Suprapubic skin (tissue), 4 donors: ENCODE measurements at places on chromosomes 5 and 9. TPM values are rescaled to one million over a fixed set of nuclear protein-coding genes. Genes with fewer than 3 reads are reported as not detected.

Gene HMMR
- 3.7 TPM for total RNA-seq

DNA sequence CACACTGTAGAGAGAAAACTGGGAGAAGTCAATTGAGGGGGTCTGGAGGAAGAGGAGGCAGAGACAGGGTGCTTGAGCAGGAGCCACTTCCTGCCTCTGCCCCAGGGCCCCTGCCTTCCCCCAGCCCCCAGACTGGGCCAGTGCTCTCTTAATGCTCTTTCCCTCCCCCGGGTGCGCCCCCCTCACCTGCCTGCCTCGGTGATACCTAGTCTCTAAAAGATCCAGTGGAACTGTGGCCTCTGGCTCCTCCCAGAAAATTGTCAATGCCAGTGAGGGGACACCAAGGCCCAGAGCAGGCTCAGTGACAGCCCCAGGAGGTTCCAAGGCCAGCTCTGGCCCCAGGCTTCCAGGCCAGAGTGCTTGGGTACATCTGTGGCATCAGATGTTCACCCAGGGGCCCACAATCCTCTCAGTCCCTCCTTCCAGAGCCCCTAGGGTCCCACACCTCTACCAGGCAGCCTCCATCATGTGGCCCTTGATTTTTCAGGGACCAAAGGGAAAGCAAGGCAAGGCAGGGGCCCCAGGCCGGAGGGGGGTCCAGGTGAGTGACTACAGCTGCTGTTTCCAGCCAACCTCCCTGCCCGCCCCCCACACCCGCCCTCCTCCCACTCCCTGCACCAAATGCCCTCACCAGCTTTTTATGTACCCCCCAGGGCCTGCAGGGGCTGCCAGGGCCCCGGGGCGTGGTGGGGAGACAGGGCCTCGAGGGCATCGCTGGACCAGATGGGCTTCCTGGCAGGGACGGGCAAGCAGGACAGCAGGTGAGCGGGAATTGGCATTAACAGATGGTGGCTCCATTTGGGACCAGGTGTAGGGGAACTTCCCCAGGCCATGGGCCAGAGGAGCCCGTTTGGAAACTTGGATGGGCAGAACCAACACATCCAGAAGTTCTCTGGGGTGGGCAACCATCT, 33.1 kb upstream of the ORM1 start:
- DNase-seq = peak; percentile 66
- peaks cover 11% of the 10 kb centered on the region for H3K36me3 ChIP-seq
- no peak overlapping the region for H3K4me3 ChIP-seq
- H3K4me1 ChIP-seq = peaks cover 23% of the 10 kb centered on the region
- no peak overlapping the region for H3K27ac ChIP-seq

DNA sequence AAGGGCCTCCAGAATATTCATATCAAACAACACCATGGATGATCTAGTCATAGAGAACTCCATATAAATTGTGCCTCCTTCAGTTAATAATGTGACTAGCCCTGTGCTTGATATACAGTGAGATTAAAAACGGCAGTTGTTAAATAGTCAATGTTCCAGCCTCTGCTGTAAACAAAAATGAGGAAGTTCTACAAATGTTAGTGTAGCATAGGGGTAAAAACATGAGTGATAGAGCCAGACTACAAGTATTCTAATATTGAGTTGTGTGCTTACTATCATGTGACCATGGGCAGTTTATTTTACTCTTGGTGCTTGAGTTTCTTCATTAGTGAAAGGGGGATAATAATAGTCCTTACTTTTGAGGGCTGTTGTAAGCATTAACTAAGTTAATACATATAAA, 43.3 kb upstream of the SLCO6A1 start:
- no peaks in the 10 kb centered on the region for H3K27me3 ChIP-seq
- H3K4me3 ChIP-seq = no peak overlapping the region
- DNase-seq = no peak
- no peaks in the 10 kb centered on the region for H3K4me1 ChIP-seq
- H3K36me3 ChIP-seq = no peaks in the 10 kb centered on the region

DNA sequence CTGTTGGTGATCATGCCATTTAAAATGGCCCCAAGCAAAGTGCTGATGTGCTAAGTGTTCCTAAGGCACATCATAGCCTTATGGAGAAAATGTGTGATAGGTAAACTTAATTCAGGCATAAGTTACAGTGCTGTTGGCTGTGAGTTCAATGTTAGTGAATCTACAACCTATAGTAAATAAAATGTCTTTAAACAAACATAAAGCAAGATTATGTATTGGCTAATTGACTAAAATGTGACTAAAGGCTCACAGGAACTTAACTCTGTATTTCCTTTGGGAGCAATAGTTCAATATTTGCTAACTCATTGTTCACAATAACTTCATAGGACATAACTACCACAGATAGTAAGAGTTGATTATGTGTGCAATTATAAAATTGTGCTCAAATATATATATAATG, 49.4 kb upstream of the LRRC19 start:
- H3K27ac ChIP-seq = no peak overlapping the region
- H3K4me1 ChIP-seq = peaks cover 3% of the 10 kb centered on the region
- H3K4me3 ChIP-seq = no peak overlapping the region
- DNase-seq = no peak

- H3K4me1 ChIP-seq = peaks cover 18% of the 10 kb centered on the region
- H3K36me3 ChIP-seq = no peaks in the 10 kb centered on the region
- no peaks in the 10 kb centered on the region for H3K27me3 ChIP-seq
- peak; percentile 38 for DNase-seq
- no peak overlapping the region for H3K4me3 ChIP-seq
- H3K27ac ChIP-seq = no peak overlapping the region
Measured at GRCh38 chr5:178462816-178463215, 127.4 kb downstream of the COL23A1 start.

- no peak overlapping the region for H3K27ac ChIP-seq
- no peak overlapping the region for H3K4me3 ChIP-seq
- no peaks in the 10 kb centered on the region for H3K27me3 ChIP-seq
- DNase-seq = no peak
- no peaks in the 10 kb centered on the region for H3K36me3 ChIP-seq
Measured at GRCh38 chr5:167872791-167873190, 418.7 kb upstream of the WWC1 start.

DNA sequence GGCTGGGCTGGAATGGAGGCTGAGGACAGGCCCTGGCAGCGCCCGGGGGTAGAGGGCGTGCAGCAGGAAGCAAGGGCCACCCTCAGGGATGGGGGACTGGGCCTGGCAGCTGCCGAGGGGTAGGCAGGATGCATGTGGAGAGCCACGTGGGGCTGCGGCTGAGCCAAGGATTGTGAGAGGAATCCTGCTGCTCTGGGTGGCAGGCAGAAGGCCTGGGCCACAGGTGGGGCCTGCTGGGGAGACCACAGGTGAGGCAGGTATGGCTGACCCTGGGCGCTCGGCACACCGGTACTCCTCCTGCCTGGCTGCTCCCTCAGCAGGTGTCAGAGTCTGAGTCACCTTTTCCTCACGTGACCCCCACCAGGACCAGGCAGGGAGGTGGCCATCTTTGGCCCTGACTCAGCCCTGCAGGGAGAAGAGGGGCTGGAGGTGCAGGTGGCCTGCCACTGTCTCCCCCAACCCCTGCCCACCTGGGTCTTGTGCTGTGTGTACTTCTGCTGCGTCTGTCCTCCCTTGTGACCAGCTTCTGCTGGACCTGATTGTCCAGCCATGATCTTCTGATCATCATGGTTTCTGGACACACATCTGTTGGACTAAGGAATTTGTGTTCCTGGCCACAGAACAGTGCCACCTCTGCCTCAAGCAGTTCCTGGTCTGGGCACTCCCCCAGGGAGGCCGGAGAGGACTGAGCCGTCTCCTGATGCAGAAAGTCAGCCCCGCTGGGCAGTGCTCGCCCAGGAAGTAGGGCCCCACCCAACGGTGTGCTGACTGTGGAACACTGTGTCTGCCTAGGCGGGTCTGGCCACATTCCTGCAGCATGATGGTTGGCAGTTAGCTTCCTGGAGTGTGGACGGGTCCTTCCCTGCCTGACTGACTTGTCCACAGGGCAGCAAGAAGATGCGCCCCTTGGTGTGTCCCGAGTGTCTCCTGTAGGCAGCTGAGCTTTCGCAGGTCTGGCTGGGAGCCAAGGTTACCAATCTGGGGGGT, 6.4 kb downstream of the ARRDC1 start:
- H3K27me3 ChIP-seq = no peaks in the 10 kb centered on the region
- peak overlapping the region; percentile 1 for H3K4me3 ChIP-seq
- H3K4me1 ChIP-seq = peaks cover 64% of the 10 kb centered on the region

- H3K27ac ChIP-seq = no peak overlapping the region
- no peaks in the 10 kb centered on the region for H3K27me3 ChIP-seq
Measured at GRCh38 chr5:74188351-74189105, 452.0 kb downstream of the ENC1 start.

DNA sequence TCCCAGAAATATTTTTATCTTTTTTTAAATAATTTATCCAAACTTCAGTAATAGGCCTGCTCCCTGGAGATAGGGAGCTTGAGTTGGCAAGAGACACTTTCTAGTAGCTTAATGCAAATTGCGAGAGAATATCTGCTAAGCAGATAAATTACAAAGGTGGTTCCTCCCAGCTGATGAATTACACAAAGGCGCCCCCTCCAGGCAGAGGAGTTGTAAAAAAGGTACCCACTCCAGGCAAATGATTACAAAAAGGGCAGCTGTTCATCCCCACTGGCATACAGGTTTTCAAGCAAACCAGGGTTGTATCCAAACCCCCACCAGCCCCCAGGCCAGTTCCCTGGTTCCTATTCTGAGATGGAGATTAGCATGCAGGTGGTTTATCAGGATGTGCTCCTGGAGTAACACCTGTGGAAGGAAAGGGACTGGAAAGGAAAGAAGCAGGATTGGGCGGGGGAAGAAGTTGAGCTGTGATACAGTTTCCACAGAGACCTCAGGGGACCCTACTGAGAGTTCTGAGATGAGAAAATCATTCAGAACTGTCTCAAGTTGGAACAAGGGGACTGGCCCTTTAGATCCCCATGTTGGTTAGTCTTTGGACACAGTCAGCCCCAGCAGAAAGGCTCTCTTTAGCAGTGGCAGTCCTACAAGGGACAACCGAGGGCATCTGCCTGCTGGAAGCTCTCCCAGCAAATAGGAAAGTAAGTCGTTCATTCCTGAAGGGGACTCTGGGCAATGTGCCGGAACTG, 25.5 kb downstream of the ESM1 start:
- no peak overlapping the region for H3K27ac ChIP-seq
- no peaks in the 10 kb centered on the region for H3K36me3 ChIP-seq
- DNase-seq = no peak
- no peak overlapping the region for H3K4me3 ChIP-seq
- H3K4me1 ChIP-seq = no peaks in the 10 kb centered on the region

GRCh38 chr9:135204177-135204576, 116.7 kb downstream of the OLFM1 start:
- no peaks in the 10 kb centered on the region for H3K36me3 ChIP-seq
- no peak overlapping the region for H3K27ac ChIP-seq
- peaks cover 23% of the 10 kb centered on the region for H3K27me3 ChIP-seq
- no peaks in the 10 kb centered on the region for H3K4me1 ChIP-seq
- H3K4me3 ChIP-seq = no peak overlapping the region

DNA sequence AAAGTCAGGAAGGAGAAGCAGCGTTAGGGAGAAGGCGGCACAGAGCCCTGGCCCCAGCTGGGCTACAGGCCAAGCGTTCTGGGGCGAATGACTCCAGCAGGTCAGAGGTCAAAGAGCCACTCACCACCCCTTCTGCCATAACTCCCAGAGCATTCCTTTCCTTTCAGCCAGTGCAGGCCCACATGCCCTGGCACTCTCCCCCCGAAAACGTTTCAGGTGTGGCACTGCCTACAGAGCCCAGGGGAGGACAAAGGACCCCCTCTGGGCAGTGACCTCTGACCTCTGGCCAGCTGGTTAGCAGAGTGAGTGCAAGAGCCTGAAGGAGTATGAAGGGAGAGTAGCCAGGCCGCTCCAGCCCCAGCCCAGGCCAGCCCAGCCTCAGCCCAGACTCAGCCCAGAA, 4.9 kb downstream of the ABCA2 start:
- DNase-seq = no peak
- H3K36me3 ChIP-seq = peaks cover 12% of the 10 kb centered on the region
- no peak overlapping the region for H3K27ac ChIP-seq
- H3K4me3 ChIP-seq = no peak overlapping the region

Gene MCC
- total RNA-seq = 105 TPM

- DNase-seq = no peak
- no peaks in the 10 kb centered on the region for H3K27me3 ChIP-seq
- H3K4me3 ChIP-seq = no peak overlapping the region
- H3K4me1 ChIP-seq = no peaks in the 10 kb centered on the region
- no peak overlapping the region for H3K27ac ChIP-seq
Measured at GRCh38 chr9:125074976-125075375, 68.4 kb downstream of the SCAI start.

- no peak overlapping the region for H3K27ac ChIP-seq
- no peaks in the 10 kb centered on the region for H3K27me3 ChIP-seq
- H3K36me3 ChIP-seq = peaks cover 36% of the 10 kb centered on the region
- H3K4me3 ChIP-seq = no peak overlapping the region
- H3K4me1 ChIP-seq = peaks cover 2% of the 10 kb centered on the region
Measured at GRCh38 chr5:1479581-1480188, 34.4 kb upstream of the SLC6A3 start.

DNA sequence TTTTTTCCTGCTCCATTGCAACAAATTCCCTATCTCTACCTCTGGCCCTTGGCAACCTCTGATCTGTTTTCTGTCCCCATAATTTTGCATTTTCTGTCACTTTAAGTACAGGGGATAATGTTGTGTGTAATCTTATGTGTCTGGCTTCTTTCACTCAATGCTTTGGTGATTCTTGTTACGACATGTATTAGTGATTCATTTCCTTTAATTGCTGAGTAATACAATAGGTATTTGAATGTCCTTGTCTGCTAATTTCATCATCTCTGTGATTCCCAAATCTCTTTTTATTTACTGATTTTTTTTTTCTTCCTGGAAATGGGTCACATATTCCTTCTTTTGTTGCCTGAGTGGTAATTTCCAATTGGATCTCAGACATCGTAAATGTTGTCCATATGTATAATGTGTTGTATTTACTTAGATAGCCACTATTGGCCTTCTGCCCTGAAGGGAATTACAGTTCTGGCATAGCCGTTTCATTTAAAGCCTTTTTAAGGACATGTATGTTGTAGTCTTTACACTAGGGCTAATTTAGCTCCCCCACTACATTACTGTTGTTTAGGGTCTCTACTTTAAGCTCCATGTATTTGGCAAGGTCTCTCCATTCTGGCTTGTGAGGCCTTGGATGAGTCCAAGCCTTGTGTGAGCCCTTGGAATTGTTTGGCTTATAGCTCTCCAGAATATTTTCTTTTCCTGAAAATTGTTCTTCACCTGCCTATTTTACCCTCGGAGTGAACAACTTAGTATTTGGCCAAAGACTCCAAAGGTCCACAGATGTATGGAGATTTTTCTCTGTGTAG, 683.8 kb downstream of the LRRC70 start:
- no peaks in the 10 kb centered on the region for H3K4me1 ChIP-seq
- no peaks in the 10 kb centered on the region for H3K27me3 ChIP-seq
- H3K4me3 ChIP-seq = no peak overlapping the region
- H3K36me3 ChIP-seq = no peaks in the 10 kb centered on the region
- peak overlapping the region; percentile 27 for H3K27ac ChIP-seq
